Globus pallidus (tissue), 1 donor: ENCODE measurements at places on chromosomes 7 and 10.

DNA sequence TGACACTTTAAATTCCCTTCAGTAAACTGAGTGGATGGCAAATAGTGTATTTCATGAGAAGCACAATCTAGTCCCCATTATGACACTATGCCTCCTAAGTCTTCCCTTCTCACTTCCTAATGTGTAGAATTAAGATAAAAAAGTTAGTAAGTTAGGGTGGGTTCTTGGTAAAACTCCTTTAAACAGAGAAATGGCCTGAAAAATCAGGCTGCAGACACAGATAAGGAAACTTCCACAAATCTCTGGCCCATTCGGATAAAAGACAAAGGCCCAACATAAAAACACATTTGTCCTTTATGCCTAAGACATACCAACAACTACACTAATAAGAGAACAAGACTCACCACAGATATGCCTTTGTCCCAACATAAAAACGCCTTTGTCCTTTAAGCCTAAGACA lies 21.5 kb downstream of the AKR1C8 start:
- peak; percentile 3 for DNase-seq

DNA sequence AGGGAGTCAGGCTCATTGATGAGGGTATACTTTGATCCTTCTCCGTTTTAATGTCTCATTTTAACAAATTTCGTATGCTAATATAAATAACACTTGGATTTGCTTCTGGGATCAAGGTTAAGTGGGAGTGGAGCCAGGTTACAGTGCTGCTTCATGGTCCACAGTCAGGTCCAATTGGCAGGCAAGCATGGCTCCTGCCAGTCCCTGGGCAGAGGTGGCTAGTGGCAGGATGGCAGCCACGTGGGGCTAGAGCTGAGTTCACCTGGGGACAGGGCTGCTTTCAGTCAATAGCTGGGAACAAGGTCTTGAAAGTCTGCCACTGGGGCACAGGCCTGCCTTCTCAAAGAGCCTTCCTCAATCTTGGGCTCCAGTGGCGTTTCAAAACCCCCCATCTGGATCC lies 16.0 kb upstream of the VWA2 start:
- peak; percentile 2 for DNase-seq

GRCh38 chr10:22599636-22600228 lies 114.6 kb downstream of the PIP4K2A start:
- DNase-seq: no peak

- no peak for DNase-seq
Observed at GRCh38 chr7:3438352-3438751, 137.3 kb downstream of the SDK1 start.

DNA sequence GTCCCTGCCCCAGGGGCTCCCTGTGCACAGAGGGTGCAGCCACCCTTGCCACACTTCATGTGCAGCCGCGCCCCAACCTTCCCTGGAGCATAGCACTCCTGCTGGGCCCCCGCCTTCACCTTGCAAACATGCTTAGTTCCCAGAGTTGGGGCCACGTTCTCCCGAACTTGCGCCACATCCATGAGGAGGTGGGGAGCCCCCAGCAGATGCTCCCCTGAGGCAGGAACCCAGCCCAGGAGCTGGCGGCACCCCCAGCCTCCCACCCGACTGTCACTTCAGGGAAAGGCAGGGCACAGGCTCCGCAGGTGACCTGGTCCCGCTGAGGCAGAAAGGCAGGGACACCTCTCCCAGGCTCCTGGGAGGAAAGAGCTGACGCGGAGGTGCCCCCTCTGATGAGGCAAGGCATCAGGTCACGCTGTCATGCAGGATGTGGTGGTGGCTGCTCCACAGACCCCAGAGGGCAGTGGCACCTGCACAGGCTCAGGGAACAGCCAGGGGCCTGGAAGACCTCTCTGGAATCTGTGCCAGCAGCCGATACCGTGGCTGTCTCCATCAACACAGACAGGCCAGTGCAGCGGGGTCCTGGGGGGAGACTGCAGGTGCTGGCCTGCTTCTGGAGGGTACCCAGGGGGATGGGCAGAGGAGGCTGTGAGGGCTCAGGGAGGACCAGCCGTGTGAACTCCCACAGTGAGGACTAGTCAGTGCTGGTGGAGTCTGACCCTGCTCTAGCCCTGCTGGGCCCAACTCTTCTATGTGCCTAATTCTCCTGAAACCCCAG lies 221.3 kb downstream of the MAD1L1 start:
- no peak for DNase-seq

DNA sequence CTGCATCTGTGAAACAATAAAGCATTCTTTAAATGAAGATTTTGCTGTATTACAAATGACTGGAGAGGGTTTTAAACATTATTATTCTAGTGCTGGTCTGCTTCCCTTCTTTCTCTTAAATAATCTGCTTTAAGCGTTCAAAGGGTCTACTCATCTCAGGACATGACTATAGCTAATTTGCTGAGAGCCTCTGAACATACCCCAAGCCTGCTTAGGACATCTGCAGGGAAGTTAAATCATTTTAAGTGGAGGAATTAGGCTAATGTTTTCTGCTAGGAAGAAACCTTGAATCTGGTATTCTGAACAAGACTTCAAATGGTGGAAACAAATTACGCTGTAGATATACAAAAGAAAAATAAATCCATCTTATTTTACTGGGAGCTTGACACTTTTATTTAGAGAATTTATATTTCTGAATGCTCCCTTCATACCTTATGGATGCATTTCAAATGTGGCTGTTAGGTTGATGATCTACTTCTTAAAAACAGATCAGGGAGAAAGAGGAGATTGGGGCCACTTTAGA lies 124.4 kb upstream of the ITGB1 start:
- DNase-seq: no peak

DNA sequence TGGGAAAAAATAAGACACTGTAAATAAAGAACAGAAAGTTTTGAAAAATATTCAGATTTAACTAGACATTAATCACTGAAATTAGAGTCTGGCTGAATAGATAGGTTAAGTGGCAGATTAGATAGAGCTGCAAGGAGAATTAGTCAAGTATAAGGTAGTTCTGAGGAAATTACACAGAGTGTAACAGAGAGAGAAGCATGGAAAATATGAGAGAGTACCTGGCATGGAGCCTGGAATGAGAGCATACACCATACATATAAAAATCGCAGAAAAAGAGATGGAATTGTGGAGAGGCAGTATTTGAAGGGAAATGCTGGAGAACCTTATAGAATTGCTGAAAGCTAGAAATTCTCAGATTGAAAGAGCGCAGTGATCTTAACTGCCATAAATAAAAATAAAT lies 46.9 kb downstream of the ZNRF2 start:
- DNase-seq: no peak

DNA sequence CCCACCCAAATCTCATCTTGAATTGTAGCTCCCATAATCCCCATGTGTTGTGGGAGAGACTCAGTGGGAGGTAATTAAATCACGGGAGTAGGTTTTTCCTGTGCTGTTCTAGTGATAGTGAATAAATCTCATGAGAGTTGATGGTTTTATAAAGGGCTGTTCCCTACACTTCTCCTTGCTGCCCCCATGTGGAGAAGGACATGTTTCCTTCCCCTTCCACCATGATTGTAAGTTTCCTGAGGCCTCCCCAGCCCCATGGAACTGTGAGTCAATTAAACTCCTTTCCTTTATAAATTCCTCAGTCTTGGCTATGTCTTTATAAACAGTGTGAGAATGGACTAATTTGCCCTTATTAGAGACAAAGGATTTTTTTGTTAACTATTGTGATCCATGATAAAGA lies 48.5 kb upstream of the MKX start:
- DNase-seq: no peak

DNA sequence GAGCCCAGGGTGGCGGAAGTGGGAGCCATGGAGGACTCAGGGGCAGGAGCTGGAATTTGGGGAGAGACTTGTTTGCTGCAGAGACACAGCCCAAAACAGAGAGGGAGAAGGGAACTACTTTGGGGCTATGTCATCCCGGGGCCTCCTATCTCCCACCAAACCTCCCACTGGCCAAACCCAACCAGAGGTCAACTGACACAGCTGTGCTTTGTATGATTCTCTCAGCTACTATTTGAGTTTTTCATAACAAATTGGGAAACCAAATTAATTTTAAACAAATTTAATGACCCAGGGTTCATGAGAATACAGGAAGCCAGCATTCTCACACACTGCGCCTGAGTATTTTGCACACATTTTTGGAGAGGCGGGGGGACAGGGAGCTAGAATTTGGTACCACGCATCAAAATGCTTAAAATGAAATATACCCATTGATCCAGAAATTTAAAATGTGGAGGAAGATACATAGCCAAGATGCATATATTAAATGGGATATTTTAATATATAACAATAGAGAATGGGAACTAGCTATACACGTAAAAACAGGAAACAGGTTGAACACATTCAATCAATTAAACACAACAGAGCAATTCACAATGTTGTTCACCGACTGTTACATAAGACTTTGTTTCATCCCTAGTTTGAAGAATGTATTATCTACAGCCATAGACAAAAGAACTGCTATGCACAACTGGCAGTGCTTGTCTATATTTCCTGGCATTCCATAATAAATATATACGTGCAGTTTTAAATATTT lies 105.3 kb downstream of the PARD3 start:
- DNase-seq: no peak

DNA sequence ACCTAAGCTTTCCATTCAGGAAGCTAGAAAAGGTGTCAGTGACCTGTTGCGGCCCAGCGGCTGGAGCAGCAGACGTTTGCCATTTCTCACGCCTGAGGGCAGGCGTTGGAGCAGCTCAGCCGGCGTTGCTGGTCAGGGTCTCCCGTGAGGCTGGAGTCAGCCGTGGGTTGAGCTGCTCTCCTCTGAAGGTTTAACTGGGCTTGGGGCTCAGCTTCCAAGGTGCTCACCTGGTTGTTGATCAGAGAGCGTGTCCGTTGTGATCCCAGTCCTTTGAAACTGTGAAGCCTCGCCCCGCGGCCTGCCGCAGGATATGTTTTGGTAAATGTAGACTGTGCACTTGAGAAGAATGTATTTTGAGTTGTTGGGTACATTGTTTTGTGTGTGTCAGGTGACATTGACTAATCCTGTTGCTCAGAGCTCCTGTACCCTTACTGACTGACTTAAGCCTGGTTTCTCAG lies 20.6 kb upstream of the PWWP2B start:
- no peak for DNase-seq

- DNase-seq: no peak
Observed at GRCh38 chr10:26475386-26475785, 37.2 kb downstream of the APBB1IP start.

DNA sequence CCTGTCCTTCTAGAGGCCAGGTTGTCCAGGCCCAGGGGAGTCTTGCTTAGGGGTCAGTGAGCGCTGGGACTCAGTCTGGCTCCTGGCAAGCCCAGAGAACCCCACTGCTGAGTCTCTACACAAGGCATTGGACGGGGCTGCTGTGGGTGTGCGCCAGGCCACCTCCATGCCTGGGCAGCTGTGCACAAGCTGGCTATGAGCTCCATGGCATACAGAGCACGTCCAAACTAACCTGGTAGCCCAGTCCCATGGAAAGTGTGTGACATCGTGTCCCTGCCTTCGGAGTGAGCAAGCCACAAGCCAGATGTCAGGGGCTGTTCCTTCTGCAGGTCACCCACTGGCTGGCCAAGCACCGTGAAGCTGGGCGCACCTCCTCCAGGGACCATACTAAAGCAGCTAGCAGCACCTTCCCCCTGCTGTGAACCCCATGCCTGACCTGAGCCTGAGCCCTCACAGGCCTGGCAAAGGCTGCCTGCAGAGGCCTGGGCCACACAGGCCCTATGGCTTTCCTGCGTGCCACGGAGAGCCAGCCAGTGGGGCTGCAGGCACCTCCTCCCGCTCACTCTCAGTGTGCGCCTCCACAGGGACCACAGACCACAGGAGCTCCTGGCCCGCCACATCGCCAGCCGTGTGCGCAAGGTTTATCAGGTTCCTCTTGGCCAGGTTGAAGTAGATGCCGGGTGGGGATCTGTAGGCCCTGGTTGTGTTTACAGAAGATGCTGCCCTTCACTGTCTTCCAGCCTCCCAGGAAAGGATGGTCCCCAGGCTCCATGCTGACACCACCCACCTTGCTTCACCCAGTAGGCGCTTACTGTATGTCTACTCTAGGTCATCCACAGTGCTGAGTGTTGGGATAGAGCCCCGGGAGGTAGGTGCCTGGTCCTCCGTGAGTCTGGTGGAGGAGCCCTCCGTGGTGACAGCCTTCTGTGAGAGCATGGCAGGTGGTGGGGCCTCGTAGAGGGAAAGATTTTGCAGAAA lies 219.7 kb downstream of the EBF3 start:
- no peak for DNase-seq

- DNase-seq: no peak
Observed at GRCh38 chr7:26958834-26959233, 94.4 kb upstream of the SKAP2 start.

DNA sequence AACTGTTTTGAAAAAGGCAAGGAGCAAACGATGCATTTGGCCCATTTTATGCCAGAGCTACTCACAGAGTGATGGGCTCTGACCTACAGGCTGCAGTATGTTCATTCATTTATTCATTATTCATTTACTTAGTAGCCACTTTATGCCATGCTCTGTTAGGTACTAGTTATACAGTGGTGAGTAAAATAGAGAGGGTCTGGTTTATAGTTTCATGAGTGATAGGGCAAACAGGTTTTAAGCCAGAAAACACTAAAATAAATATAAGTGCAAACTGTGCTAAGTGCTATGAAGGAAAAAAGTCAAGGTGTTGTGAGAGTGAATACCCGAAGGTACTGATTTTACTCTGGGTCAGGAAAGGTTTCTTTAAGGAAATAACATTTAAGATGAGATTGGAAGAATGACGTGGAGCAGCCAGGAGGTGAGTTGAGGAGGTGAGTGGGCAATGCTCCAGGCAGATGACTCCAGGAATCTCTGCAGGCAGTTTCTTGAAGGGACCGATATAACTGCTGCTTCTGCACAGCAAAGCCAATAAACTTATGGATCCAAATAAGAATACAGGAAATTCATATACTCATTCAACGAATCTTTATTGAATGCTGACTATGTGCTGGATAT lies 56.9 kb upstream of the FAM133B start:
- no peak for DNase-seq

DNA sequence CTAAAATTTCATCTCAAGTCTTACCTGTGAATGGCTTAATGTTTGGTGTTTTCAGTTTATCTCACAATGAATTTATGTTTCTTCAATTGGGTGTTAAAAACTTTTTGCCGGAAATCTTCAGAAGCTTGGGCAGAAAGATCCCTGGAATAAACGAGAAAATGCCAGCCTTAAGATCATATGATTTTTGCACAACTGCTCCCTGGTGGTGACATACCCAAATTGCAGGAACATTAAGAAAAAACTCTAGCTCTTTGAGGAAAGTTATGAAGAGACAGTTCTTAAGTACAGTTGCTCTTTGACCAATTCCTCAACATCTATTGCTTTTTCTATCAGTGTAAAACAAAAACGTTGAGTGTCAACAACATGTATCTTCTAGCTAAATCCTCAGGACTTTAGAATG lies 48.2 kb upstream of the CREB5 start:
- no peak for DNase-seq

- no peak for DNase-seq
Observed at GRCh38 chr7:83517035-83517700, 131.8 kb downstream of the SEMA3E start.
